ENCODE measurements at places on chromosomes 2 and 18.

GRCh38 chr18:8870528-8870927 is 165.2 kb downstream of the MTCL1 start:
- no peak for DNase-seq

- DNase-seq = no peak
Observed at GRCh38 chr2:158716921-158717320, 78.2 kb upstream of the DAPL1 start.

GRCh38 chr2:79131687-79132086 is 11.4 kb downstream of the REG1A start:
- DNase-seq = no peak

GRCh38 chr18:12990641-12990966 is 558 bp upstream of the CEP192 start:
- DNase-seq = no peak

DNA sequence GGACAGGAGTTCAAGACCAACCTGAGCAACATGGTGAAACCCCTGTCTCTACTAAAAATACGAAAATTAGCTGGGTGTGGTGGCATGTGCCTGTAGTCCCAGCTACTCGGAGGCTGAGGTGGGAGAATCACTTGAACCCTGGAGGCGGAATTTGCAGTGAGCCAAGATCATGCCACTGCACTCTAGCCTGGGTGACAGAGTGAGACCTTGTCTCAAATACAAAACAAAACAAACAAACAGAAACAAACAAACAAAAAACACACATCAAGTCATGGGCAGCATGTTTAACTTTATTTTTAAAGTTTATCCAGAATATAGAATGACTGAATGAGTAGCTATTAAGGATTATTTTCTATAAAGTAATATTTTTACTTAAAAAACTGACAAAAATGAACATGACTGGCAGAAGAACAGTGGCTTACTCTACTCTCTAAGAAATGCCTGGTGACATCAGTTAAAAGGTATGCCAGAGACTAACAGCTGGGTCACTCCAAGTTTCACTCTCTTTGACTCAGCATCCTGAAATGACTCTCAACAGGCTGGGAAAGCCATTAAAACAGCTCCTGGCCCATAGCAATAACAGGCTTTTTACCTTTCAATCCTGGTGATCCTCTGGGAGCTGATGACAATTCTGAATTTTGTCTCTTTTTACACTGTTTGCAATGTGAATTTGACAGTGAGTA is 281.6 kb upstream of the STON1 start:
- DNase-seq = peak; percentile 93

GRCh38 chr2:218001629-218002028 is 1.2 kb downstream of the TNS1 start:
- no peak for DNase-seq

GRCh38 chr2:60499651-60500265 is 53.7 kb downstream of the BCL11A start:
- DNase-seq = no peak

GRCh38 chr2:62469114-62469513 is 36.9 kb downstream of the TMEM17 start:
- DNase-seq = no peak

GRCh38 chr18:51051105-51051712 is 21.2 kb downstream of the SMAD4 start:
- DNase-seq = peak; percentile 41

DNA sequence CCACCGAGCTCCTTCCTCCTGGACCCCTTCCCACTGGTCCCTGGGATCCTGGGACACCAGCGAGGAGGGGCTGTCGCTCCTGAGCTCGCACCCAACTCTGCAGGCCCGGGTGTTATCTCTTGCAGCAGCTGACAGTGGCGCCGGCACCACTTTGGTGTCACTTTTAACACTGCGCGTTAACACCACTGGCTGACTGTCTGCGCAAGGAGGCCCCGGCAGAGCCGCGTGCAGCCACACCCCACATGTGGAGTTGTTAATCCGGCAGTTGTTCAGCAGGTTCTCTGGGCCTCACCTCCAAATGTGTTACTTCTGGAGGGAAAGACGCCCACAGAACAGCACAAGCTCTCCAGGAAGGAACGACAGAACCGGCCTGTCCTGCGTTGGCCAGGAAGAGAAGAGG is 155.0 kb upstream of the GLI2 start:
- DNase-seq = no peak

- DNase-seq = no peak
Observed at GRCh38 chr2:25274868-25275574, 66.7 kb downstream of the DNMT3A start.

- peak; percentile 64 for DNase-seq
Observed at GRCh38 chr2:67510745-67511144, 113.6 kb downstream of the ETAA1 start.

DNA sequence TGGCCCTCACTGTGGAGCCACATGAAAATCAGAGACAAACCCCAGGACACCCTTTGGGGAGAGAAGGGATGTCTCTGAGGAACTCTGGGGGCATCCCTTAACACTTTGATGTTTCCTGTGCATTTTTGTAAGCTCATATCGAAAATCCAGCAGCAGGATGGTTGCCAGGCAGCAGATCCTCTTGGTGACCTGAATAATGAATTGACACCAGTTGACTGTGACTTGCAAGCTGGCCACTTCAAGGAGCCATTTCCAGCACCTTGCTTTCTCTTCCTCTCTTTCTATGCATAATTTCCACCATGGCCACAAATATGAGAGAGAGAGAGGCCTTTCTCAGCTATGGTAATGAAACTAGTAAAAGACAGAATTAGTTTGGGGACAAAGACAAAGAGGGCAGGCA is 91.7 kb downstream of the NRP2 start:
- DNase-seq = no peak

DNA sequence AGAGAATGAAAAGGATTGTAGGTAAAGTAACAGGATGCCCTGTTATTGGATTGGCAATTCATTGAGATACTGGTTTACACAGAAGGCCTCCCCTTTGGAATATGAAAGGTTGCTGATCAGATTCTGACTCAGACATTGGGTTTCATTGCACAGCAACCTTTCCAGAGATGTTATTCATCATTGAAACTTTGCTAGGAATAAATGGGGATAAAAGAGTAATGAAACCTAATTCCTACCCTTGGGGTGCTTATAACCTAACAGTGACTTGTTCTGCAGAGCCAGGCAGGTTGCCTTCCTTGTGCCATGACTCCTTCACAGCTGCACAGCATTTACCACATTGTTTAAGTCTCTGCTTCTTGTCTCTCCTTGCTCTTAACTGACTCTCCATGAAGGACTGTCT is 5.0 kb downstream of the NAB1 start:
- peak; percentile 20 for DNase-seq

- peak; percentile 76 for DNase-seq
Observed at GRCh38 chr18:33440060-33441043, at the start of gene CCDC178. CCDC178 (minus strand) TSS chr18:33440721; CDS start chr18:33412088, 28,633 bp downstream.

DNA sequence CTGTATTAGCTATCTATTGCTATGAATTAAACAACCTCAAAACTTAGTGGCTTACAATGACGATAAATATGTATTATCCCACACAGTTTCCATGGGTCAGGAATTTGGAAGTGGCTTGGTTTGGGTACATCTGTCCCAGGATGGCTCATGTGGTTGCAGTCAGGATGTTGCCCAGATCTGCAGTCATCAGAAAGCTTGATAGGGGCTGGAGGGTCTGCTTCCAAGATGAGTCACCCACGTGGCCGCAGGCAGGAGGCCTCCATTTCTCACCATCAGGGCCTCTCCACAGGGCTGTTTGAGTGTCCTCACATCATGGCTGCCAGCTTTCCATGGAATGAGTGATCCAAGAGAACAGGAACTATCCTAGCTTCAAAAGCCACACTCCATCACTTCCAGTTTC is 46.4 kb downstream of the CHRNA1 start:
- peak; percentile 9 for DNase-seq

- no peak for DNase-seq
Observed at GRCh38 chr2:105055613-105056012, 17.7 kb downstream of the MRPS9 start.

GRCh38 chr2:196980473-196980872 is 54.0 kb upstream of the PGAP1 start:
- DNase-seq = no peak

DNA sequence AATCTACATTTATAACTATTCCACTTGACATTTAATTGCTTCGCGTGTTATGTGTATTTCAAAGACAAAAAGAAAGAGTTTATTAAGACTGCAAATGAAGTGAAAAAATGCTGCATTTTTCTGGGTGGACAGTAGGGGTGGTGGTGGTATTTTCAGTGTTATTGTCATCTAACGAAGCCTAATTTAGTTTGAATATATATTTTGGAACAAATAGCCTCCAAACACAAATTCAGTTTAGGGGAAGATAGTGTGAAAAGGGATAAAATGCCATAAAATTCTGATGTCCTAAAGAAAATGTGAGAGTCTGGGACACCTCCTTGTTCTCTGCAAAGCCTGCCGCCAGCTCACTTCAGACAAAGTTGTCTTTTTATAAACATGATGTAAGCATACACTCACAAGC is 425.1 kb downstream of the NRXN1 start:
- DNase-seq = peak; percentile 6

DNA sequence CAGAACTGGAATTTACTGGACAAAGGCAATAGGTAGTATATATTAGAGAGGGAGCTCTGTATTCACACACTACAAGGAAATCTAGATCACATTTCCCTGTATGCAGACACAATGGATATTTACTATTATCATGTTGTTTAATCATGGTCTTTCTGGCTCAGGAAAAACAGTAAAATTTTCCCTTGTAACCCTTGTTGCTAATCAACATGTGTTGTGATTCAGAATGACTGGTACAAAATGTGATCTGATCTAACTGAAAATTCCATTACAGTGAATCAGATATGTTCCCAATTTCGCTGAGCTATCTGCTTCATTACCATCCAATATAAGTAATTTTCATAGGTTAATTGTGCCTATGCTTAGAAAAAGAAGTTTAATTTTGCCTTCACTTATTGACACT is 1109.7 kb downstream of the LRP1B start:
- DNase-seq = peak; percentile 79
